Esophagus mucosa (tissue), 1 donor: ENCODE measurements at places on chromosomes 5 and 9. TPM values are rescaled to one million over a fixed set of nuclear protein-coding genes. Genes with fewer than 3 reads are reported as not detected.

- ATAC-seq, result no peak
Observed at GRCh38 chr5:138763037-138763778, 10.0 kb downstream of the CTNNA1 start.

DNA sequence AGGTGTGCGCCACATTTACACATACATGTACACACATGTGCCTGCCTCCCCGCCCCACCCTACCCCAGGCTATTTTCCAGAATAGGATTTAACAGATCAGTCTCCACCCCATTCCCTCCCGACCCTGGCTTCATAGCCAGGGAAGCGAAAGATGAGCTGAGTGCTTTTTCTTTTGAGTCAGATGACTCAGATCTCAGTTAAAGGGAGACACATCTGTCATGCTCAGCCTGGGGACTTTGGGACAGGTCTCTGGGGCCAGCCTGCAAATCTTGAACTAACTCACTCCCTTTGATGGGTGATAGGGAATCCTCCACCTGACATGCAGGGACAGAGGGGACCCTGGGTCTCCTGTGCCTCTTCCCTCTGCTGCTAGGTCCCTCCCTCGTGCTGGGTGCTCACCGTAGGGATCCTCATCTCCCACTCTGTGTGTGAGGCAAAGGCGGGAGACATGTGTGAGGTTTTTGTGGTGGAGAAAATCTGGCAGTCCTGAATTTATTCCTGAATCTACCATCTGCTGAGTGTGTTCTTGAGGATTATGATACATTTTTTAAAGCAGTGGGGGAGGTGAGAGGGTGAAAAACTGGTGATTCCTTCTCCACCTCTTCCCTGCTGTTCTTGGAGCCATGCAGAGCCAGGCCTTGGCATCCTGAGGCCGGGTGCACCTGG lies 37.7 kb downstream of the NEUROG1 start:
- ATAC-seq, result peak; percentile 66

- ATAC-seq, result no peak
Observed at GRCh38 chr5:158407824-158408195, 548.9 kb upstream of the CLINT1 start.

GRCh38 chr5:130975847-130976246 lies 189.2 kb downstream of the HINT1 start:
- ATAC-seq, result no peak

SLC36A3 gene
- not detected for total RNA-seq

GNA14 gene
- 0.60 TPM for total RNA-seq

KCNT1 gene
- total RNA-seq, result not detected

PCDHGA1 gene
- 0.40 TPM for total RNA-seq
